ENCODE measurements at places on chromosomes 16 and 17.
A peak's percentile ranks its signal among the peaks of the same experiment; 100 is the strongest.

- DNase-seq, result no peak
Measured at GRCh38 chr16:73034374-73034773, 13.6 kb downstream of the ZFHX3 start.

GRCh38 chr17:29567304-29567553 is 392 bp upstream of the ABHD15 start:
- DNase-seq, result no peak

- peak; percentile 69 for DNase-seq
Measured at GRCh38 chr17:1251866-1252608, 18.2 kb upstream of the BHLHA9 start.

DNA sequence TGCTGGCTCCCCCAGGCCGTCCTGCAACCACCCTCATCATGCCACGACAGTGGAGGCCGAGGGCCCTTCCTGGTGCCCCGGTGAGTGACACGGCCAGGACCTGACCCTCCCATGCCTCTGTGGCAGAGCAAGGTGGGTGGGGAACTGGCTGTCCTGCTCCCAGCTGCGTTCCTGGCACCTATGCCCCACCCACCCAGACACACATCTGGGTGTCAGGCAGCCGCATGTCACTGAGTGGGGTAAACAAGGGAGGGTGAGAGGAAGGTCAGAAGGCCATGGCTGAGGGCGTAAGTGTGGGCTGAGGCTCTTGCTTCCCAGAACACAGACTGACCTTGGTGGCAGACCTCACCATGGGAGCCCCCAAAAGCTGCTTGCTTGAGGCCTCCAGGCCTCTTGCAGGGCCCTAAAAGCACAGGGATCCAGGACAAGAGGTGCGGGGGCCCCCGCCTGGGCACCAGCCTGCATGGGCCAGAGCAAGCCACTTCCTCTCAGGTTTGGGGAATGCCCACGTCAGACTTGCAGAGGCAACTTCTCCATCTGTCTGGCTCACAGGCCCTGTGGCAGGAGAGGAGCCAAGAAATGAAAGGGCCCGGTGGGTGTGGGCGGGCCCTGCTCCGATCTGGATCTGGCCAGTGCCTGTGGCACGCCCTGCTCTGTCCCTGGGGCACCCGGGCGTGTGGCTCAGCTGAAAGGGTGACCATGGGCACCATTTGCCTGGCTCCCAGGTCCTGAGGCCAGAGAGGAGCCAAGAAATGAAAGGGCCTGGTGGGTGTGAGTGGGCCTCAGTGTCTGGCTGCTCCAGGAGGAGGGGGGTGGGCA is 3.9 kb upstream of the CCDC57 start:
- no peak for DNase-seq

GRCh38 chr17:80005360-80006338 is 30.0 kb downstream of the TBC1D16 start:
- DNase-seq, result no peak

- peak; percentile 17 for DNase-seq
Measured at GRCh38 chr17:16255481-16255921, 38.5 kb downstream of the PIGL start.

- no peak for DNase-seq
Measured at GRCh38 chr17:80466188-80466705, 10.2 kb downstream of the NPTX1 start.

DNA sequence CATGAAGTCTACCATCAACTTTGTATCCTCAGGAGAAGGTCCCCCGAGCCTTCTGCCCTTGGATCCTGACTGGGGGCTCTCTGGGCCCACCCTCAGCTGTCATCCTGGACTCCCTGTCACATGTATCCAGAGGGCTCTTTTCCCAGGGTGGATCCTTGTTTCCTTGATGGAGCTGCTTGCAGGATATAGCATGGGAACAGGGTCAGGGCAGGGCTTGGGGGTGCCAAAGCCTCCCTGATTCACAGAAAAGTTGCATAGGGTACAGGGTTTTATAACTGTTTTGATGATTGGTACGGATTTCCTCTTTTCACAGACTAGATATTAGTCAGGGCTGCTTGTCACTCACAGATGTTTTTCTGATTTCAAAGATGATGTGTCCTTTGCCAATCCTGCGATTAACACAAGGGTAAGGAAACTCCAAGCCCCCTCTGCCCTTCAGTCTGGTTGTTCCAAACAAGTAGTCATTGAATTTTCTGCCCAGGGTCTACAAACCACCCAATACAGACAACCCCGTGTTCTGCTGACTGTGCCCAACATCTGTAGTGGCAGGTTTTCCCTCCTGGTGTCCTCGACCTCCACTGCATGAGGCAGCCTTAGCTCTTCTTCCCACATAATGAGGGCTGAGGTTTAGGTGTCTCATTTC is 20.6 kb upstream of the SLC35G3 start:
- DNase-seq, result no peak

- DNase-seq, result no peak
Measured at GRCh38 chr17:48545022-48545375, at the start of gene HOXB2. TSS of gene HOXB2 (minus strand) at chr17:48545109. CDS start at chr17:48544911, 198 bp downstream.

DNA sequence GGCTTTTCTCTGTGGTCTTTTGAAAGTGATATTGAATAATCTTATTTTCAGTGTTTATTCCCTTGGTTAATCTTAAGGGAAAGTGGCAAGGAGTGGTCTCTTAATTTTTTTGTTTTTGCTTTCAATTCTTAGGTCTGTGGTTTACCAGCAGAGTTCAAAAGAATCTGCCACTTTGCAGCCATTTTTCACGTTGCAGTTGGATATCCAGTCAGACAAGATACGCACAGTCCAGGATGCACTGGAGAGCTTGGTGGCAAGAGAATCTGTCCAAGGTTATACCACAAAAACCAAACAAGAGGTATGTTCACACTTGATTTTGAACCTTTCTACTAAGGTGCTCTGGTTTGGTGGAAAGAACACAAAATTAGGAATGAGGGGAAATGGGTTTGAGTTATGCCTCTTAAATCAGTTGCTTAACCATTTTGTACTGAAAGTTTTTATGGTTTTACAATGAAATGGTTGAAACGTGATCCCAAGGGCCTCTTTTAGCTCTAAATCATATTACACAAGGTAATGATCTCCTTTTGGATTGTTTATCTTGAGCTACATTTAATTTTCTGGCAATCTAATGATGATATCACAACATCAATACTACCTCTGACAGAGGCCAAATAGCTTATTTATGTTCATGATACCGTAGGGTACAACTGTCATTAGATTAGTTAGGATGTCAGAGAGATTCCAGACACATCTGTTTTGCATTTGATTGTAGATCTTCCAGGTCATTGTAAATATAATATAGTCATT is 51.6 kb upstream of the CRISPLD2 start:
- no peak for DNase-seq

DNA sequence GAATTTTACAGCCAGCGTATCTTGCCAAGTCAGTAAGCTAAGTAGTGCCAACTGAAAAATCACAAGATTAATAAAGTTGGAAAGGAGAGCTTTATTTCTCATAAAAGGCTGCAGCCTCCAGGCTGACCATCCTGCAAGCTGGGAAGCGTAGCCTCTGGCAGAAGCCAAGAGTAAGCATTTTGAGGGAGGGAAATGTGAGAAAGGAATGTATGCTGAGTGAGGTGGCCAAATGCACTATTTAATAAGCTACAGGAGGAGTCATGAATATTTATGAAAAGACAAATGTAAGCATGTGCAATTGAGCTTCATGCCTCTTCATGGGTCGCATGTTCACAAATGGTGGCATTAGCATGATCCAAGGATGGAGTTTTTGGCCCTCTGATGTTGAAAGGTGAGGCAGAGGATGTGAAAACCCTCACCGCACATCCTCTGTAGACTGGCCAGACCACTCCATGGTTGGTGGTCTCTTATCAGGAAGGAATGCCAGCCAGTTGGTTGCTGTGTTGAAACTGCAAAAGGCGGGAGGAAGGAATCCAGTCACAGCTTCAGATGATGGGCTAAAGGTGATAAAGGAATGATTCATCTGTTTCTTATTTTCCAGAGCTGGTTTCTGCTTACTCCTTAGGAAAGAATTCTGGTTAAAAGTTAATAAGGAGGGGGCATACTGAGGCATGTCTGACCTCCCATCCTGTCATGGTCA is 9.2 kb downstream of the KRT33B start:
- DNase-seq, result no peak

DNA sequence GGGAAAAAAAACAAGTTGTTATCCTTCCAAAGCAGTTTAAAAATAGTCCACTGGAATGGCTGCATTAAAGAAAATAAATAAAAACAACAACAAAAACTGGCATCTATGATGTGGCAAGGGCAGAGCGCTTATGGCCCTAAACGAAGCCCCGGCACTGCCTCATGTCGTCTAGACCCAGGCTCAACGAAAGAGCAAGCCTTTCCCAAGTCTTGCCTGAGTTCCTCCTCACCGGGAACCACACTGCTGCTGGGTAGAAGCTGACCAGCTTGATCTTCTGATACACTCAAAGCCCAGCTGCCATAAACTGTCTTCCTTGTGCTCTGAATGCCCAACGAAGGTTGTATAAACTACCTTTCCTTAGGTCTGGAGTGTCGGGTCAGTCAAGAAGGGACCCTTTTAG is 37.0 kb downstream of the NDEL1 start:
- DNase-seq, result no peak

GRCh38 chr16:15897834-15898254 is 9.4 kb upstream of the CEP20 start:
- DNase-seq, result no peak

All from muscle of back (tissue), 13 donors.